ENCODE measurements at places on chromosomes 2 and 18.
A peak's percentile ranks its signal among the peaks of the same experiment; 100 is the strongest.

- DNase-seq = no peak
Observed at GRCh38 chr2:36528274-36528673, 69.7 kb downstream of the FEZ2 start.

DNA sequence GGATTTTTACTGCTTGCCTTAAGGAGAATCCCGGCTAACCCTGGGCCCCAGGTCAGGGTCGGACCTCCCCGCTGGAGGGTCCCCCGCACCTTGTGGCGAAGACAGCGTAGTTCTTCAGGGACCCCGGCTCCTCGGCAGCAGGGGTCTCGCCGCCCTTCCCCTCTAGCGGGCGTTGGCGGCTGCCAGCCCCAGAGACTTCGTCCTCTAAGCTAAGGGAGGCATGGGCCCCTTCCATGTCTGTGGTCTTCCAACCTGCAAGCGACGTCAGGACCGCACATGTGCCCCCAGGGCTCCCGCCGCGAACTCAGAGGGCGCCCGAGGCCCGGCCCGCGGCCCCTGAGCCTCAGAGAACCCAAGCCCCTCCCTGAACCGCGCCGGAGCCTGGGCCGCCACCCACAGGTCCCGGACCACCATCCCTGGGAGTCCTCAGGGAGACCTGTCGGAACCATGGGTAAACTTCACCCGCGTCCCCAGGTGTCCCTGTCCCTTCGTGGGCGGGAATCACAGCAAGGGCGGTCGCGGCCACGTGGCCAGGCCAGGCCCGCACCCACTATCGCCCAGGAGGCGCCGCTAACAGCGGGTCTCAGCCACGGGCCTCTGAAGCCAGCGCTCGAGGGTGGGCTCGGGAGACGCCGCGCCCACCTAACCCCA, 562 bp downstream of the ANKMY1 start:
- no peak for DNase-seq

DNA sequence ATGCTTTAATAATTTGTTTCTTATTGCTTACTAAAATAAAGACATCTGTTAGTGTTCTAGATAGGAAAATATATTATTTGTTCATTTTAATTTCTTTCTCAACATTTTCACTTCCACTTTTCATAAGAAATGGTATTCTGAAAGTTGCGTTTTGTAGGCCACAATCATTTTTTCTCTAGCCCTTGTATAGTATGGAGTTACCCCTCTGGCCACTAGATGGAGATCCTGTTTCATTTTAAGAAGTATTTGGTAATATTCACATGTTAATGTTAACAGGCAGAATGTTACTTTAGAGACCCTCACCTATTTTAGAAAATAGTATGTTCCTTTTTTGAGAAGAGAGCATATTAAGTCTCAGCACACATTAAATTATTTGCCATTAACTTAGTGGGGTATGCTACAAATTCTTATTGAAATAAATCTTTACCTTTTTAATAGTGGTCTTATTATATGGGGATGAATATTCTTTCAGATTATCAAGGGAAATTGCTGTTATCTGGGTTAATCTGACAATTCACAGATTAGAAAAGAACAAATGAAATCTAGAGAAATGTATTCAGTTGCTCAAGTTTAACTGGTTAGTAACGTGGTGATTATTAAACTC, 73.9 kb upstream of the TTC27 start:
- peak; percentile 63 for DNase-seq

GRCh38 chr2:144014103-144014502, 505.8 kb downstream of the ZEB2 start:
- no peak for DNase-seq

DNA sequence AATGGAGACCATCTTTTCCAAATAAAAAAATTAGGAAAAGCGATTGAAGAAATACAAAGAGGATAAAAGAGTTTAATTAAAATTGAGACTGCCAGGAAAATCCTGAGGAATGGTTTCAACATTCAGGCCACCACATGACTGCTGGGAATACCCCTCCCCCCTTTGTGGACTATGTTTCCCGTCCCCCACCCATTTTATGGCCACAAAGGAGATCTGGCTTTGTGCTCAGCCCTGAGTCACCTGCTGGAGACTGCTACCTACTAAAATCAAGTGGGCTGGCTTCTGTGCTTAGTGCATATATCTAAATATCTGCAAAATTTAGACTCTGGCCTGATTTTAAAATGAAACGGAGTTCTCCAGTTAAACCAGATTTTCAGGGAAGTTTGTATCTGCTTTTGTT, 10.1 kb downstream of the RND3 start:
- no peak for DNase-seq

DNA sequence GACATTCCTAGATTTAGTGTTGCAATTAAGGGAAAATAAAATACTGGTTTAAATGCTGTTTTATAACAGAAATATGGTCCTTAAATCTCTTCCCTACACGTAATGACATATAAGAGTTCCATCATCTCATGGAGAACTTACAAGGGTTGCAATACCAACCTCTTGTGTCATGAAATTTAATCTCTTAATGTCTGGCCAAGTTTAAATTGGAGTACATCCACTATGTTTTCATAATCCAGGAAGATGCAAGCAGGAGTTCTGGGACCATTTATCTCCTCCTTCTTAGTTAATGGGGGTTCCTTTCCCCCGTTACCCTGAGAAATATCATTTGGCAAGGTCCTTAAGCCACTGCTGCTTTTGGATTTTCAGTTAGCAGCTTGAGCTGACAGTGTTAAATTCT, 126.0 kb upstream of the ACVR2A start:
- no peak for DNase-seq

GRCh38 chr2:1492711-1493430, 79.6 kb downstream of the TPO start:
- no peak for DNase-seq

DNA sequence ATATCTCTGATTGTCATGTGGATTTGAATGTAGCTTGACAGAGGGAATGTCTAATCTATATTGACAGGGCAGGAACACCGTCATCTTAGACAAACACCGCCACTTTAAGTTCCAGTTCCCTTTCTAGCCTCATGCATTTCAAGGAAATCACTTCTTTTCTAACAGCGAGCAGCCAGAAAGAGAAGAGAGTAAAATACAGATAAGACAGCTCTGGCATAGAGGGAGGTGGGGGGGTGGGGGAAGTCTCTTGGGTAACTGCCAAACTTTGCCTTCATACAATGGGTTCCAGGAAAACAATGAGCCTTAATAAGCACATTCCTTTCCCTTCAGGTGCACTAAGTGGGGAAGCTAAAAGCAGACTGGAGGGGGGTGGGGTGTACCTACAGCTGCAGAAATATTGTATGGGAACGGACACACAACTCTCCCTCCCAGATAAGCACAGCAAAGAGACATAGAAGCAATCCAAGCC, 37.2 kb downstream of the CASP10 start:
- DNase-seq = peak; percentile 59

GRCh38 chr2:104656571-104657163, 197.2 kb upstream of the POU3F3 start:
- no peak for DNase-seq

DNA sequence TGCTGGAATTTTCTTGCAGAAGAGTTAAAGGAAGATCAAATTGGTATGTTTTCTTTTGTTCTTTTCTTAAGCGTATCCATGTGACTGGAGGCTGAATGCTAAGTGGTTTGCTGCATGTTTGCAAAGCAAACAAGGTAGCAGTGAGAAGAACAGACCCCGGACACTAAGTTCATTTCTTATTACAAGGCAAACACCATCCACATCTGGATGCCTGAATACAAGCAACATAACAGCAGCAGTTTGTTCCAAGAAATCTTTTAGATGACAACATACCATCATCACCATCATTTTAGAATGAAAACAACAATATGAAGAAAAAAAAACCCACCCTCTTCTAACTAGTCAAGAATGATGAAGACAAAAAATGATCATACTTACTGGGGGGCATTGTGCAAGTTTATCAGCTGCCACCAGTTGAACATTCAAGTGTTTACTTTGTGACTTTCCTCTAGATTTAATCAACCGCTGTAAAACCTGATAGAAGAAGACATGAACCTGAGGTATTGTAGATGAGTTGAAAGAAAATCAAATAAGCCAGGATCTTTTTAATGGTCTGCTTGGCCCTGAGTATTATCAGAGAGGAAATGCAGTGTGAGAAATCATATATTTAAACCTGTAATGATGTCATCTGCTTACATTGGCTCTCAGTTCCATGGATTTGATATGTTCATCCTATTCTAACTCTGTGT, 25.0 kb upstream of the ARL5A start:
- no peak for DNase-seq

- no peak for DNase-seq
Observed at GRCh38 chr2:149001496-149001895, 37.0 kb upstream of the LYPD6B start.

DNA sequence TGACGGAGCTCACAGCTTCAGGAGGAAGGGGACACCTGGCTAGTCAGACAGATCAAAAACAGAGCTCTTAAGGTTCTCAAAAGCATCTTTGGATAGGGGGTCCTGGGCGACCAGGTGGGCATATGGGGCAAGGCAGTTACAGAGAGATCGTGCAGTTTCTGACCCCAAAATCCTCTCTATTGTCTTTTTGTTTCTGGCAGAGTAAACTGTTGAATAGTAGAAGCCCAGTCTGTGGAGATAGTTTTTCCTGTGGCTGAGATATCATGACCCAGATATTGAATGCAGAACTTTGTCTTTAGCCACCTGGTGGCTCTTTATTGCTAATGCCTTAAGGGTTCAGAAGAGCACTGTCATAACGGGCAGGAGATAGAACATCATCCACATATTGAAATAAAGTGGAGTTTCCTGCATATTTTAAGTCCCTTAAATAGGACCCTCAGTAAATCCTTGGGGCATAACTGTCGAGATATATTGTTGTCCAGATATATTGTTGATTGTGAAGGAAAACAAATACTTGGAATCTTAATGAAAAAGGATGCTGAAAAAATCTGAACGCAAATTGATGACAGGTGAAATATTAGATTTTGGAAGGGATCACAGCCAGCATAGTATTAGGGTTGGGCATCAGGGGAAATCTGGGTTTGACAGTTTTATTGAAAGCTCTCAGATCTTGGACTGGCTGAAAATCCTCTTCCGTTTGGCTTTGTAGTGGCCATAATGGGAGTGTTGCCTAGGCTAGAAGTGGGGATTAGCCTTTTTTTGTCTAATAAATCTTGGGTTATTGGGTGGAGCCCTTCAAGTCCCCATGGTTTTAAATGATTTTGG, 14.1 kb upstream of the ZDBF2 start:
- peak; percentile 67 for DNase-seq

DNA sequence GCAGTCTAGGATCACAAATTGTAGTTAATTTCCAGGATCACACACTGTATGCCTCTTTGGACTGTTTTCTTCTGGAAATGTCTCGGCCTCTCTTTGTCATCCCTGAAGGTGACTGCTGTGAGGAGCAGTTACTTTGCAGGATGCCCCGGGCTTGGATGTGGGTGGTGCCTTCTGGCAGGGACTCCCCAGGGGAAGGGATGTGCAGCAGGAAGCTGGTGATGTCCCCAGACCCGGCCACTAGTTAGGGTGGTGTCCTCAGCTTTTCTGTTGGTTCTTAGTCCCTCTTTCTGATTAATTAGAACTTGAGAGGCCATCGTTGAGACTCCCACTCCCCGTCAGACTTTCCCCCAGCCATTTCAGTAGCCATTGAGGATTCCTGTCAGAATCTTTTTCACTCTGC, 286.6 kb upstream of the HDAC4 start:
- no peak for DNase-seq

GRCh38 chr2:48015421-48015820, 109.1 kb upstream of the FBXO11 start:
- no peak for DNase-seq

DNA sequence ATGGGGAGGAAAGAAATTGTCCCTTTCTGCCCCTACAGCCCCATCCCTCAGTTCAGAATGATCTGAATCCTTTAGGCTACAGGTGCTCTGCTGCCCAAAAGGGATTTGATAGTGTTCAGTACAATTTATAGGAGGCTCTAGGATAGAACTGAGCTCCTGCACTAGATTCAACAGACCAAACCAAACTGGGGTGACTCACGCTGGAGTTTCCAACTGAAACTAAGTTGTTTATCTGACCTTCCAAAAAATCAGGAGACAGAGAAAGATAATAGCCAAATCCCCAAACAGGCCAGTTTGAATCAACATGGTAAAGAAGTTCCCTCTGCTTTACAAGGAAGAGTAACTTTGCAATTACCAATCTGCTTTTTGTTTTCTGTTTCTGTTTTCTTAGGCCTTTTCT, 72.7 kb upstream of the MBOAT2 start:
- peak; percentile 7 for DNase-seq

GRCh38 chr18:23438046-23438377, 15.1 kb upstream of the RIOK3 start:
- no peak for DNase-seq

- DNase-seq = no peak
Observed at GRCh38 chr2:16330012-16330411, 335.6 kb downstream of the CYRIA start.

- DNase-seq = no peak
Observed at GRCh38 chr2:227862741-227863588, 8.5 kb upstream of the DAW1 start.

DNA sequence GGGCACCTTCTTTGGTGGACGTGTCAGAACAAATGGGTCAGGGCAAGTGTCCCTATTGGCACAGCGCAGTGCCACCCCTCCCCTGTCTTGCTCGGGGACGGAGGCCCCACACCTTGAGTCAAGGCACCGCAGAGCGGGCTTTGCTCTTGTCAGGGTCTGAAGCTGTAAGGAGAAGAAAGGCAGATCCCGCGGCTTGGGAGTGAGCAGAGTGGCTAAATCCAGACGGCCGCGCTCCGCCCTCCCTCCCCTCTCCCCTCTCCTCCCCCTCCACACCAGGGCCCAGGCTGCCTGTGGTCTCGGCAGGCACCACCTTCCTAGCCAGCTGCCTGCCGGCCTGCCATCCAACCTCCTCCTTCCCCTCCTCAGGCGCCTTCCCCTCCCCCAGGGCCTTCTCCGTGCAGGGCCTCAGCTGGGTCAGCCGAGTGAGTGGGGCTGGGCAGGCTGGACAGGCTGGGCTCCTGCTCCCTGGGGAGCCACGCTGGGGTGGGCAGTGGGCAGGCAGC, 25.8 kb downstream of the SPEG start:
- DNase-seq = no peak

GRCh38 chr2:54061272-54061671, 54.1 kb upstream of the ACYP2 start:
- DNase-seq = no peak

GRCh38 chr18:70250781-70251180, 38.1 kb upstream of the SOCS6 start:
- no peak for DNase-seq

DNA sequence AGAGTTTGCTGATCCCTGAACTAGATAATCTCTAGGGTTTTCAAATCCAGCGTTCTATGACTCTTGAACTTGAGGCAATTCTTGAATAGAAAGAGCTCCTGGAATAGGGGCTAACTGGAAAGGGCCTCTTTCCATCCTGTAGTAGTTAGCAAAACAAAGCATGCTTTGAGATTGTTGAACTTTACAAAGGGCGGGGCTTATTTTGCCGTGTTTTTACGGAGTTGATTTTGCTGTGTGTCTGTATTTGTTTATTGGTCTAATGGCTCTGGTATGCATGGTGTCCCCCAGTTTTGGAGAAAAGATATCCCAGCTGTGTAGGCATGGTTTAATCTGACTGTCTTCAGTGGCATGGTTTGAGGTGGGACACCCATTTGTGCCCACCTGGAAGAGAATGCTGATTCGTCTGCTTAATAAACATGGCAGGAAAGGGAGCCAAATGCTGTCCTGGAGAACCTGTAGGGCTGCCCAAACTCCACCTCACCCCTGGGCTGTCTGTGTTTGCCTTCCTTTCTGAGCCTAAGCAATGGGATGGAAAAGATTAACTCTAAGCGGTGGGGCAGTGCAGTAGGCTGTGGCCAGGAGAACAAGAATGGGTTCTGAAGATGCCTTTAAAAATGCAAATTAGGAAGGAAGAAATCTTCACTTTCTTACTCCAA, 74.1 kb upstream of the FOSL2 start:
- no peak for DNase-seq
